Stimulated activated CD8-positive, alpha-beta memory T cell treated with anti-CD3 and anti-CD28 coated beads, Interleukin-15, amount 100 ng/mL, for 48 hours (primary cell): ENCODE measurements at places on chromosomes 7 and 10.

- DNase-seq, result no peak
Observed at GRCh38 chr10:62284221-62284620, 15.6 kb upstream of the RTKN2 start.

DNA sequence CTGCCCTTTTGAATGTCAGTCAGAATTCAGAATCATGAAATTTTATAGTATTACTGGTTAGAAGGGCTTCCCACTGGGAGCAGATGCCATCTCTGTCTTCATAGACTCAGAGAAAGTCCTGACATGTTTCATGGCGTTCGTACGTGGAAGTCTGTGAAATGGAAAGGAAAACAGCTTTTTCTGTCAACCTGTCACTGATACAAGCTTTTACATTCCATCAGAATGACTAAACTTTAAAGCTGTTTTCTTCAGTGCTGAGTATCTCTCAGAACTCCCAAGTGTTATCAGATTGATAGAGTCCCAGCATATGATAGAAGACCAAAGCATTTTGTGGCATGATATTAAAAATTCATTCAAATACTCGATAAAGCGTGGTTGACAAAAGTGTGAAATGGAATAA is 726.7 kb upstream of the GALNT17 start:
- no peak for DNase-seq

DNA sequence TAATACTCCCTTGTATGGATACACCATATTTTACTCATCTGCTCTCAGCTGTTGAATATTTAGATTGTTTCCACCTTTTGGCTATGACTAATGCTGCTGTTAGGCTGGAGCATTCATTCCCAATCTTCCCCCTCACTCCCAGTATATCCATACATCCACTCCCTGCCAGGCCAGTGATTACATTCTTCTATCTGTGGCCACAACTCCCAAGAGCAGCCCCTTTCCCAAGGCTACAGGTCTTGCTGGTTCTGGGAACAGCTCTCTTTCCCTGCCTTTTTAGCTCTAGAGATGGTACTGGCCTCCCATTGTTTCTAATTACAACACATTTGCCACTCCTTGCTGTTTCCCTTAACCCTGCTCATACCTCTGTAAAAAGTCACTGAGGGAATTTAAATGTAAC is 28.2 kb downstream of the SFR1 start:
- DNase-seq, result no peak

GRCh38 chr10:72026278-72027111 is 61.9 kb downstream of the SPOCK2 start:
- DNase-seq, result no peak

- no peak for DNase-seq
Observed at GRCh38 chr7:158827411-158828132, 1.7 kb downstream of the ESYT2 start.

GRCh38 chr7:71942115-71942514 is 470.0 kb downstream of the CALN1 start:
- DNase-seq, result no peak

DNA sequence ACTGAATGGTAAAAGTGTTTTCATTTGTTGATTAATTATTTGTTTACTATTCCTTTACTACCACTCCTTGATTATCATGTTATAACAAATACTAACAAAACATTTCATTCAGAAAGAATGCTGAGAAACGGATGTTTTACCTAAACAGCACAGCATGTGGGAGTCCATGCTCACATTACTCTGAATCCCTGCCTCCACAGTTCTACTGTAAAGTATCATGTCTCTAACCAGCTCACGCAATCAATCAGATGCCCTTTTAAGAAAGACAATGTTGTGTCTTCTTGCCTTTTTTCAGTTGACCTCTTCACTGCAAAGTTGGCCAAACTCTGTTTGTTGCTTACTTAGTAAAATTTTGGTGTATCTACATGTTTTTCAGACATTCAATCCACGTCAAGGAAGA is 232.5 kb upstream of the MDFIC start:
- DNase-seq, result no peak

DNA sequence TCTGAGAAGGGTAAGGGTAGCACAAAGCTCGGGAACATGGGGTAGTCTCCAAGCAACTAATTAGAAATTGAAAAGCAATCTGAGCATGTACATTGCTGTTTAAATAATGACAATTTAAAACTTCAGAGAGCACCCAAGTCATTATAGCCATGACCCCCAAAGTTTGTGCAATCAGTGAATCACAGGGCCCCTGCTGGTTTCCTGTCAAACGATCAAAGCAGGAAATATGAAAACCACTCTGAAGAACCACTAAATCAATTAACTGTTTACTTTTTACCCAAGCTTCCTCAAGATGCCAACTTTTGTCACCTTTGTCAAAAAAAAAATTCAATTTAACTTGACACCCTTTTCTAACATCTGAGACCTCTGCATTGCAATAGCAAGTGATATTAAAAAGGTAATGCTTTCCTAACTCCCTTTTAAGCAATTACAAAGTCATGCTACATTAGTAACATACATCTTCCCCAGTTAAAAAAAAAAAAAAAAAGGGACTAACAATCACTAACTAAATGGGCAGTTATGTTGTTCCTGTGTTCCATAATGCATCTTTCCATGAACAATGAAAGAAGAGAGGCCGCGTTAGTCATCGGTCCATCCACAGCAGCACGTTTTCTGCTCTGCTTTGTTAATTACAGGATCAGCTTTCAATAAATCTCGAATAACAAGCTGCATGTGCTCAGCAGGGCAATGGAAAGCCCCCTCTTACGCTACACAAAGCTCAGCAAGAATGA is 80.6 kb downstream of the ETV1 start:
- no peak for DNase-seq

DNA sequence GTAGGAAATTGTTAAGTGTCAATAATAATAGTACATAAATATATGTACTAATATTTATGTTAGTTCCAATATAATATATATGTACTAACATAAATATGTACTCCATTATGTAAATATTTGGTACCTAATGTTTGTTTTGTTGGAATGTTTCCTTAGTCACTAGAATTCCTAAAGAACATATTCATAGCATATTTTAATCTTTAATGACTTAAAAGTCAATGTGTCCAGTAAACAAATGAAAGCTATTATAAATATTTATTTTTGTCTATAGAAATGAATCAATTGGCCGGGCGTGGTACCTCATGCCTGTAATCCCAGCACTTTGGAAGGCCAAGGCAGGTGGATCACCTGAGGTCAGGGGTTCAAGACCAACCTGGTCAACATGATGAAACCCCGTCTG is 153.6 kb downstream of the GPR158 start:
- DNase-seq, result no peak

- no peak for DNase-seq
Observed at GRCh38 chr7:142916508-142916907, 17.0 kb downstream of the TRPV5 start.

- no peak for DNase-seq
Observed at GRCh38 chr7:98913612-98914011, 35.3 kb downstream of the TRRAP start.

DNA sequence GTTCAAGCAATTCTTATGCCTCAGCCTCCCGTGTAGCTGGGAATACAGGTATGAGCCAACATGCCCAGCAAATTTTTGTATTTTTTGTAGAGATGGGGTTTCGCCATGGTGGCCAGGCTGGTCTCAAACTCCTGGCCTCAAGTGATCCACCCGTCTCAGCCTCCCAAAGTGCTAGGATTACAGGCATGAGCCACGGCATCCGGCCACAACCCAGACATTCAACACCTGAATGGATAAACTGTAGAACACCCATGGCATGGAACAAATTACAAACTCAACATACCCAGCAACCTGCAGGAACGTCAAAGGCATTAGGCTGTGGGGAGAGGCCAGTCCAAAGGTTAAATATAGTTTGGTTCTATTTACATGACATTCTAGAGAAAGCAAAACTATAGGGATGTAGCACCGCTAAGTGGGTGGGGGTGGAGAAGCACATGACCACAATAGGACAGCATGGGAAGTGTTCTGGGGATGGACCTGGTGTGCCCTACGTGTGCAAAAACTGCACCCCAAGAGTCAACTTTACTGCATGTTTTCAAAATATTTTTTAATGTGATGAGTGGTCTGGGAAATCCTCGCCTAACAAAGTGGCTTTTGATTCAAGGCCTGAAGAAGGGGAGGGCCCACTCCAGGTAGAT is 6.5 kb upstream of the PGAM2 start:
- DNase-seq, result no peak

- no peak for DNase-seq
Observed at GRCh38 chr7:94188350-94188749, 184.2 kb upstream of the BET1 start.

DNA sequence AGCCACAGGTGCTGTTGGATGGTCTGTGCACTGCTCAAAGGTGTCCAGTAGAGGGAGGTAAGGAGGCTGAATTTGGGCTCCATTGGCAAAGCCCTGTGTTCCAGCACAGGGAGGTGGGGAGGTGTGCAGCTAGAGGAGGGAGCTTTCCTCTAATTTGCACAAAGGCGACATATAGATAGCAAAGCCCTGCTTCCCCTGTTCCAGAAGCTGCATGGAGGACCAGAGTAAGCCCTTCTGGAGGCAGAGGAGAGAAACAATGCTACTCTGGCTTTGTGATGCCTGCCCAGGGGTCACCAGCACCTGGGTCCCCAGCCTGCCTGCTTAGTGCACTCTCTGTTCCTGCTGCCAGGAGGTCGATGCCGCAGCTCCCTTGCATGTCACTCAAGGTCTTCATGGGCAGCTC is 3.4 kb upstream of the ARHGAP22 start:
- peak; percentile 3 for DNase-seq

DNA sequence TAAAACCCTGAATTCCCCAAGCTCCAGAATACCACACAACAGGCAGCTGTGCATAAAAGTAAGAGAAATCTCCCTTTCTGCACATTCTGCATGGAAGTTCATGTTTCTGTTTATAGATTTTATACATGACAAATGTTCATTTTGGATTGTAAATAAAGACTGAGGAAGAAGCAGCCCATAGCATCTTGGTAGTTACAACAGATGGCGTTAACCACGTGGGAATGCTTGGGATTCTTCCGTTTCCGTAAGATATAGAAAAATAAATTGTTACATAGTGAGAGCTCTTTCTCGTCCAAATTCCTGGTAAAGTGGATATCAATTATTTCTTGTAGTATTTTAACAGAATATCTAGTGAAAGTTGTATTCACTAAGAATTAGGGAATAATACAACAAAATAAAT is 1016.5 kb downstream of the GRM8 start:
- DNase-seq, result no peak

DNA sequence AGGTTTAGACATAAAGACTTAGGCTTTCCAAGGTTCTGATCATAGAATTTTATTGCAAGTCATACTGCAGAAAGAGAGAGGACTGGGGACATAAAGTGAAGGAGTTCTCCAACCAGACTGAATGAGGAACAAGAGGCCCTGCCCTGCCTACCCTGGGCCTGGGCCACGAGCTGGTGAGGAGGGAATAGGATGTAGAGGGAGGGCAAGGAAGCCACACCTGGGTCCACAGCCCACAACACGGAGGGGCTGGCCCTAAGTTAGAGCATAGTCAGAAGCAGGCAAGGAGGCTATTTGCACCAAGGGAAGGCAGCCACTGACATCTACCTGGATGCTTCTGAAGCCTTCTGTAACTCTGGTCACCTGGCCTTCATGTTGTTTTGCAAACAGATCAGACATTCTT is 82.2 kb upstream of the CXCL12 start:
- DNase-seq, result no peak

GRCh38 chr7:24911213-24911603 is 68.8 kb downstream of the OSBPL3 start:
- no peak for DNase-seq

DNA sequence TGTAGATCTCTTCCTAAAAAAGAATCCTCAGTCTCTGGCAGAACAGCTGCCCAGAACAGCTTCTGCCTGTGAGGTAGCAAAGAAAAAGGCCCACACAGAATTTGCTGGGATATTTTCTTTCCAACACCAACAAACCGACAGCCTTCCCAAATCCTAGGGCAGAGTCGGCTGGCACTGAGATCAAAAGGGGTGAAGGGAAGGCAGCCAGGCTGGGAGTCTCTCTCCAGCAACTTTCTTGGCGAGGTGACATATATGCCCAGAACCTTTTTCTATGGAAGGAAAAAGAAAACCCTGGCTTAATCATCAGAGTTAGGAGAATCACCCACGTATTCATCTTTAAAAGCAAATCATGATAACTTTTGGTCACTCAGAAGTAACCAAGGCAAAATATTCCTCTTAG is 279.6 kb downstream of the DNAJB6 start:
- no peak for DNase-seq

GRCh38 chr10:22932626-22933370 is 4.9 kb downstream of the ARMC3 start:
- DNase-seq, result no peak

DNA sequence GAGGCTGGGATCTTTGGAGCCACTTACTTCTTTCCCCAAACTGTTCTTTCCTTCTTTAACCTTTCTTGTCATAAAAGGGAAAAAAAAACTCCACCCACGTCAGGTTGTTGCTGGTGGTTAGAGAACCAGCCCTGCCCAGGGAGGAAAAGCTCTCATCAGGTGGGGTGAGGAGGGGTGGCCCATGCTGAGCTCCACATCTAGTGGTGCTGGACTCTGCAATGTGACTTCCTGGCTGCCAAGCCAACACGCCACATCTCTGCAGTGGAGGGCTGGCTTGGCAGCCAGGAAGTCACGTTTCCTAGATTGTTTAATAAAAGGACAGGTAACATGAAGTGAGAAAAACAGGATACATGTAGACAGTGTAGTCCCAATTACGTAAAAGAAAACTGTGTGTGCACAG is 37.4 kb downstream of the WIPF3 start:
- no peak for DNase-seq

DNA sequence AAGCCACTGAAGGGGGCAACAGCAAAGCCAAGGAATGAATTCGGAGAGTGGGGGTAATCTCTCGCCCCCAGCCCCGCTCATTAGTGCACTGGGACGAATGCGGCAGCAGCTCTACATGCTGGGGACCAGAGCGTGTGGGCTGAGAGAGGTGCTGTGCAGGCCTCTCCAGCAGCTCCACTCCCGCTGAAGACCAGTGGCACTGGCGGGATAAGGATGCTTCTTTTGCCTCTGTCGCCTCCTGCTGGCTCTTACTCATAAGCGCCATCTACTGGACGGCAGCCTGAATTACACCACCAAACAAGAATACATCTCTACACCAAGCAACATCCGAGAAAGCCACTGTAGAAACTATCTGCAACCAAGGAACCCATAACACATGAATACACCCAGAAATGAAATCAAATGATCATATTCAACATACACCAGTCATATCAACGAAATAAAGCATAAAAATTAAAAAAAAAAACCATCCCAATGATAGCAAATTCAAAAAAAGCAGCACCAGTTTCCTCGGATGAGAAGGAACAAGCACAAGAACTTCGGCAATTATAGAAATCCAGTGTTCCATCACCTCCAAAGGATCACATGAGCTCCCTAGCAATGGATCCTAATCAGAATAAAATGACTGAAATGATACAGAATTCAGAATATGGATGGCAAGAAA is 79.0 kb upstream of the TMEM168 start:
- DNase-seq, result peak; percentile 19
